Lung (tissue), 17 donors: ENCODE measurements at places on chromosomes 3 and 15. TPM values are rescaled to one million over a fixed set of nuclear protein-coding genes. Genes with fewer than 3 reads are reported as not detected.

PTH1R gene
- 14.7 TPM for total RNA-seq

PATL2 gene
- 3.0 TPM for total RNA-seq

GOLGA8R gene
- 9.8 TPM for total RNA-seq

CDHR4 gene
- total RNA-seq, result 27.0 TPM

CCDC71 gene
- 23.8 TPM for total RNA-seq

TMEM62 gene
- 25.7 TPM for total RNA-seq

- DNase-seq, result no peak
Observed at GRCh38 chr3:22122567-22122966, 371.6 kb upstream of the ZNF385D start.

DNA sequence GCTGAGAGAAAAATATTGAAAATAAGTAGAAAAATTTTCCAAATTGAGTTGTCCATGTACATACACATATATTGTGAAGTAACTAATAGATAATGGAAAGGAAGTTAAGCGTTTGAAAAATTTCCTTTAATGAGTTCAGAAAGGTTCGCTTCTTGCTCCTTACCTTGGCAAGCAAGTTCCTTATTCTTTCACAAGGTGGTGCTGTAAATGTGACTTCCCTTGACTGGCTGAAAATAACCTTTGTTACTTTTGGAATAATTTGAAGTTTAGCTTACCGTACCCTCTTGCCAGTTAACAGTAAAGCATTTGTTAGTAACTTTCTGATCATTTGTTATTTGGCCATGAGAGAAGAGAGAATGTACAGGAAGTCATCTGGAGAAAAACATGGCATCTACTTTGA is 41.6 kb downstream of the PYDC2 start:
- DNase-seq, result no peak

DNA sequence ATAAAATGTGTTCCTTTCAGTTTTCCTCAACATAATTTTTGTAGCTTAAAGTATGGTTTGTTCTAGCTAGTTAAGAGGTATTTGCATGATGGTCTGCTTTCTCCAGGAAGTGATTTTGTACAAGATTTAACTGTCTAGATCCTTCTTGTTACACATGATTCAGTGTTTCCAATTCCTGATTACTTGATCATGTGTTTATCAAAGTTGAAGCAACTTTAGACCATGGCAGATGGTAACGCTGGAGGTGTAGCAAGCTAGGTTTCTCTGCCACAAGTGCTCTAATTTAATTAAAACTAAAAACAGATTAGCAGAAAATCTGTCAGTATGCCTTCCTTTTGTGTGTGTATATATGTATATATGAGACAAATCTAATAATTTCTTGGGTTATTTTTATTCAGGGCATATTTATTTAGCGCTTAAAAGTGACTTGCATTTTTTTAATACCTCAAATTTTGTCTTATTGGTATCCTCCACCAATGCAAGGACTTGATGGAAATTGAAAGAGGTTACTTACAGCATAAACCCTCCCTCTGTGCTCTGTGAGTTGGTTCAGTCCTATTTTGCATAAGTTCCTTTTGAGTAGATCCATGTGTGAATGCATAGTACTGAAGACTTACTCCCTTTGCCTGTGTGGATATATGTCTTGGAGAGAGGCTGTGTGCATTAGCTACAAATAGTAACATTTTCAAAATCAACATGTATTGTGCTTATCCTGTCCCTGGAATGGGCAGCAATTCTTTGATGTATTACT is 157.3 kb upstream of the CGNL1 start:
- peak; percentile 40 for DNase-seq

DNA sequence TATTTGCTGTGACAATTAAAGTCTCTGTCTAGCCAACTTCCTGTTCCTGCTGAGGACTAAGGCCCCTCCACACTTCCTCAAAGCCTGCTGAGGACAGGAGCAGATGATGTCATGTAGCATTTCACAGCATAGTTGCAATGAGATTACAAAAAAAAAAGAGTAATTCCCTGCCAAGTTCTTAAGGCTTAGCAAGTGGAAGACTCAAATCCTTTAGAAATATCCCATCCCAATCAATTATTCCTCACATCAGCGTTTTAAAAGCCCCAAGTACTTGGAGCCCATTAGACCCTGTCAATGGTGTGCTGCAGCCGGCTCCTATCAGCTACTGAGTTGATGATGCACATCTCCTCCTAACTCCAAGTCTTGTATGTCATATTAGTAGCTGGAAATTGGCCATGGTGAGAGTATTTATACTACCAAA is 51.7 kb downstream of the TRANK1 start:
- peak; percentile 98 for DNase-seq

DNA sequence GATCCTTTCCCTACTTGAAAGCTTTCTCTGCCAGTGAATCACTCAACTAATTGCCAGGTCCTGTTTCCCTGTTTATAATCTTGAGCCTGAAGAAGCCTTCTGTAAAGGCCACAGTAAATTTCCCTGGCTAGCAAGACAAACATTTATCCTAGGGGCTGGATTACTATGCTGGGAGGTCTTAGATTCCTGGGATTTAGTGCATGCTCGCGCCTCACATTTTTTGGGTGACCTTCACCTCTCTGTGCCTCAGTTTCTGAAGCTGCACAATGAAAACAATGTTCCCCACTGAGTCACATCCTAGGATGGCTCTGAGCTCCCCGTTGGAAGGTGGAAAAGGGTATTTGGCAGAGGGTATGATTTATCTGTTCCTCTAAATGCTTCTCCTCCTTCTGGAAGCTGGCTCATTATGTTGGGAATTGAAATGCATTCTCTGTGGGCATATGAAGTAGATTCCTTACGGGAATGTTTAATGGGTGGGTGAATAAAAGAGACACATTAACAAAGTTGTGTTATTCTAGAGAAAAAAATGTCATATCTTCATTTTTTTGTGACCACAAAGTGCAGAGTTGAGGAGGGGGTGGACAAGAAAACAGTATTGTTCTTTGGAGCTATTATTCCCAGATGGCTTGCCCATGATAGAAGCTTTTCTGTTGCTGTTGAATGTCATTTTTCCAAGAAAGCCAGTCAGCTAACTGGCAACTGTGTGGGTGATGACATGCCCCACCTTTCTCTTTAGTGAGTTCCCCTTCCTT is 32.4 kb downstream of the LSM3 start:
- DNase-seq, result no peak

DNA sequence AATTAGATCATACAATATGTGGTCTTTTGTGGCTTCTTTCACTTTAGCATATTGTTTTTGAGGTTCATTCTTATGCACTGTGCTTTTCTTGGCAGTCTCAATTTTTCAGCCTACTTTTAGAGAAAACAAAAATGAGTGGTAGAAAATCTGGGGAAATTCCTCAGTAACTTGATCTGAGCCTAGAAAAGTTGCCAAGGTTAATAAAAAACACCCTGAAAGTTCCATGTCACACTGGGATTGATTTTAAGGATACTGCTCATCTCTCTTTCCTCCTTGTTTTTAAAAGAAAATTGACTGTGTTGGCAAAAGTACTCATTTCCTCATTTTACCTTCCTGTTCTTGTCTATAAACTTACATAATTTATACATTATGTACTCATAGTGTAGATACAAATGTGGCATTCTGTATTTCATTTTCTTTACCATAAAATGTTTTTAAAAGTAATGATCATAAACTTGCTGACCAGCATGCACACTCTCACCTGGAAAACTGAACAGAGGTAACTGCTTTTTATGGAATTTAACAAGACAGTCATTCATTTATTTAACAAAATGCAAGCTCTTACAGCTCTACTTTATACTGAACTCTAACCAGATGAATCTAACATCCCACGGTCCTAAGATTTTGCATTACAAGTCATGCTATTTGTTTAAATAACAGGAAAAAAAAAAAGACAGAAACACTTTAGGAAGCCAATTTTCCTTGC is 28.6 kb upstream of the SH3BP5 start:
- DNase-seq, result peak; percentile 7

DNA sequence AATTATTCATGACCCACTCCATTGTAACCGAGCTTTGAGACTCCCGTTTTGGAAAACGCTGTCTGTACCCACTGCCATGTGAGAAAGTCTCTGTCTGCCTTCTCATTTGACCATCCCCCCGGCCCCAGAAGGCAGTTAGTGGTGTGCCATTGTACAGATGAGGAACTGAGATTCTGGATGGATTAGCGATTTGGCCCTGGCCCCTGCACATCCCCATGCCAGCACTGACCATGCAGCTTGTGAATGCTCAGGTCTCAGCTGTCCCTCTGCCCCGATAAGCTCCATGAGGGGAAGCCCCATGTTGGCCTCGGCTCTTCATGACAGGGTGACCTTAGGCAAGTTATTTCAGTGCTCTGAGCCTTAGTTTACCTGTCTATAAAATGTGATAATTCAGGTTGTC is 153.0 kb upstream of the SMAD3 start:
- DNase-seq, result no peak

GRCh38 chr3:16932877-16933276 is 48.1 kb downstream of the PLCL2 start:
- no peak for DNase-seq

DNA sequence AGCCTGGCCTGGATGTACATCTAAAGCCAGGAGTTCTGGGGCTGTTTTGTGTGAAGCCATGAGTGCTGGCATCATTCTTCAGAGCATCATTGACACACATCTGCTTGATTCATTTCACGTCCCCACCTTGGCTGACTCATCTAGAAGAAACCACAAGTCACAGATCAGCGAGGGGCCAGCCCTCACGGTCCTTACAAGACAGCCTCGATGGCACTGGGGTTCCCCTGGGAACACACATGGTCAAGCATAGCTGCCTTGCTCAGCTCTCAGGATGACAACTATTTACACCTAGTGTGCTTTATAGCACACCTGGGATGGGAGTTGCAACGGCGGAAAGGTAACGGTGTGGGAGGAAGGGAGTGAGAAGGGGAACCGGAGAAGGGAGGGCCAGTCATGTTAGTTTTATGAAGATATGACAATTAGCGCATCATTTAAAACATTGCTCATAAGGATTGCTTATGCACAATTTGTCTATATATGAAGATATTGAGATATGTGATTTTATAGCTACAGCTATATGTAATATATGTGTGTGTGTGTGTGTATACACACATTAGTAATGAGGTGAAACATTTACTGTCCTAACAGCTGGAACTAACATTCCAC is 227.1 kb downstream of the RPLP1 start:
- no peak for DNase-seq

DNA sequence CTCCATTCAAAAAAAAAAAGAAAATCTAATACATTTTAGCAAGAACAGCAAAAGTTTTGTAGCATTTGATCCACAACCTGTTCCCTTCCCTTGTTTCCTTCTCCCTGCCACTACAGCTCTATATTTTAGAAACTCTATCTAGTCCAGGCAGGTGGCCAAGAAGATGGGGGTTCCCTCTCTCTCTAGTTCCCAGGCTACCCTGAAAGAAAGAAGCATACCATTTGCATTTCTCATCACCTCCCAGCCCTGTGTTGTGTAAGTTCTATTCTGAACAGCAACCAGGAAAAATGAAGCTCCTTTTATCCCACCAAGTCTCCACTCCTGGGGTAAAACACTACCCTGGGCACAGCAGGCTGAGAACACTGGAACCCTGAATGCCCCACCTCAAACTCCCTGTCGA is 100.0 kb downstream of the PCCB start:
- DNase-seq, result peak; percentile 19

- no peak for DNase-seq
Observed at GRCh38 chr3:185062191-185062590, 90.7 kb downstream of the C3orf70 start.

GRCh38 chr3:39292961-39293360 is 13.1 kb upstream of the CX3CR1 start:
- no peak for DNase-seq

- no peak for DNase-seq
Observed at GRCh38 chr15:70193734-70194133, 96.0 kb upstream of the TLE3 start.

DNA sequence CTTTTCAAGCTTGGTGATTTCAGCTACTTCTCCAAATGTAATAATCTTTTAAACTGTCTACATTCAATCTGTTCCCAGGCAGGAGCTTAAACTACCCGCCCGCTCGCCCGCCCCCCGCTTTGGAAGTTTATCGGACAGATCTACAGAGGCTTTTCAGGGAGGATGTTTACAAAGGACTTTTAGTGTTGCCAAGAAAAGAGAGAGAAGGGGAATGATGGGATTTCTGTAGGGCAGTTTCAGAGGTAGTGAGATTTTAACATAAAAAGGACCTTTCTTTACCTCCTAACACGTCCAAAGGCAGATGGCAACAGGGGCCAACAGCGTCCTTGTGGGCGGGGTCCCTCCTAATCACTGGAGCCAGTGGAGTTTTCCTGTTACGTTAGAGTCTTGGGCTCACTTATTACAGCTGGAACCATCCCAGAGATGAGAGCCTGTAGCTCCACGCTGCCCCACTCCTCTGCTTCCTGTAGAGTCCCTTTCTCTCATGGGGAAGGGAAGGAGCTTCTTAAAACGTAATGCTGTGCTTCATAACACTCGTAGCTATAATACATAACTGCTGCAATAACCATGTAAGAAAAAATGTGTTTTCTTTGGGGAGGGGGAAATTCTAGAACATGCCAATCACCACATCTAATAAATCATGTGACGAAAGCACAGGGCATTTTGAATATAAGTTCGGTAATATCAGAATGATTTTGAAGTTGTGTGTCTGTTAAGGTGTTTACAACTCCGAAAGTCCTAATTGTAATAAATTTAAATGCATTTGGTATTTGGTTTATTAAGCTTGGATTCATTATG is 30.9 kb downstream of the HES1 start:
- peak; percentile 94 for DNase-seq

DNA sequence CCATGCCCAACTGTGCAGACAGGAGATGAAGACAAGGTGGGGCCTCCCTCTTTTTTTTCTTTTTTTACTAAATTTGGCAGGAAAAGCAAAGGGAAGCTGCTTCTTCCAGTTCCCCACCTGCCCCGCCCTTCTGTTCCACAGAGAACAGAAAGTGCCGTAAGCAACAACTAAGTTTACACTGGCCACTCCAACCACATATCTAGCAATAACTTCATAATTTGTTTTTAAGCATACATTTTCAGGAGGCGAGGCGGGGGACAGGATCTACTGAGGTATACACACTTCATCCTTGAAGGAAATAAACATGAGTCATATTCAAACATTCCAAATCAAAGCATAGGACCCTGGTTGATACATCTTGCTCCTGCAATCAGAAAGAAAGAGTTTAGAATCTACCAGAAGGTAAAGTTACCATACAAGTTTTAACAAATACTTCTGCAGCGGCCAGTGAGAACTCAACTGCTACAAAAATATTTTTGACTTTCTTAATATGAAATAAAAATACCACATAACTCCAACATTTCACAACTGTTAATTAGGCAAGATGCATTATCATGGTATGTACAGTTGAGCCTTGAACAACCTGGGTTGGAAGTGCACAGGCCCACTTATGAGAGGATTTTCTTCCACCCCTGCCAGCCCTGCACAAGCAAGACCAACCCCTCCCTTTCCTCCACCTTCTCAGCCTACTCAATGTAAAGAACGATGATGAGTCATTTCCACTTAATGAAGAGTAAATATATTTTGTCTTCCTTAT is 50.7 kb downstream of the FOXP1 start:
- DNase-seq, result no peak
